ENCODE measurements at places on chromosomes 7 and 10.

GRCh38 chr7:139855498-139856270, 26.6 kb downstream of the TBXAS1 start:
- DNase-seq: no peak

DNA sequence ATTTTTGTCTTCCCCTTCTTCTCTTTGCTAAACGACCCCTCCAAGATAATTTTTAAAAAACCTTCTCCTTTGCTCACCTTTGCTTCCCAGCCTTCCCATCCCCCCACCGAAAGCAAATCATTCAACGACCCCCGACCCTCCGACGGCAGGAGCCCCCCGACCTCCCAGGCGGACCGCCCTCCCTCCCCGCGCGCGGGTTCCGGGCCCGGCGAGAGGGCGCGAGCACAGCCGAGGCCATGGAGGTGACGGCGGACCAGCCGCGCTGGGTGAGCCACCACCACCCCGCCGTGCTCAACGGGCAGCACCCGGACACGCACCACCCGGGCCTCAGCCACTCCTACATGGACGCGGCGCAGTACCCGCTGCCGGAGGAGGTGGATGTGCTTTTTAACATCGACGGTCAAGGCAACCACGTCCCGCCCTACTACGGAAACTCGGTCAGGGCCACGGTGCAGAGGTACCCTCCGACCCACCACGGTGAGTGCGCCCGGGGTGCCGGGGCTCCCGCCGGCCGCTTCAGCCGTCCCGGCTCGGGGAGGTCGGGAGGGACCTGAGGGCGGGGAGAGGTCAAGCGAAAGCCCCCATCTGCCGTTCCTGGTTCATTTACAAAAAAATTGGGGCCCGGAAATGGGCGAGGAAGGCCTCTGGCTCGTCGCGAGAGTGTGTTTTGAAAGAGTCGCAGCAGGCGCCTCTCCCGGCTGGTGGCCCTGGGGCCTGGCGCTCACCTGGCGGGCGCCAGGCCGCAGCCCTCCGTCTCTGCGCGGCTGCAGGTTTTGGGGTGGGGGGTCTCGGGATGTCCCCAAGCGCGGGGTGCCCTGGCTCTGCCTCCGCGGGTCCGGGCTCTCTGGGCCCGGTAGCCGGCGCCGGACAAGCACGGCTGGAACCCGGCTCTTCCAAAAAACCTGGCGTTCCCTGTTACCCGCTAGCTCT, 1.2 kb downstream of the GATA3 start:
- DNase-seq: no peak

GRCh38 chr10:70456164-70456563, 14.7 kb upstream of the NODAL start:
- no peak for DNase-seq

- no peak for DNase-seq
Measured at GRCh38 chr10:31596765-31597164, 277.7 kb downstream of the ZEB1 start.

DNA sequence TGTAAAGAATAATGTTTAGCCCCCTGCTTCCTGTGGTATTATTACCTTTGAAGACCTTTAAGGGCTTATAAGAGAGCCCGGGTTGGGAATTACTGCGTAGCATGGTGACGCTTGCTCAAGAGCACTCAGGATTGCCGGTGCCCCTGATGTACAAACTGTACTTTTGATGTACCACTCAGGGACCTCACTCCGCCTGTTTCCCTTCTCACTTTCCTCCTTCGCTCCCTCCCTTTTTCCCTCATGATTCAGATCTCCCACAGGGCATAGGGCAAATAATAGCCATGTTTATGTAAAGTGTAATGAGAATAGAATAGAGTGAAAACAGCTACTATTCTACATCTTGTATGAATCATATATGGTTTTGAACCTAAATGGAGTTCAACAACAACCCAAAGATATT, 77.8 kb upstream of the PDCD4 start:
- DNase-seq: no peak

GRCh38 chr7:1942941-1943289, 272.8 kb downstream of the ELFN1 start:
- no peak for DNase-seq

GRCh38 chr7:55310287-55311025, 54.7 kb upstream of the LANCL2 start:
- DNase-seq: no peak

DNA sequence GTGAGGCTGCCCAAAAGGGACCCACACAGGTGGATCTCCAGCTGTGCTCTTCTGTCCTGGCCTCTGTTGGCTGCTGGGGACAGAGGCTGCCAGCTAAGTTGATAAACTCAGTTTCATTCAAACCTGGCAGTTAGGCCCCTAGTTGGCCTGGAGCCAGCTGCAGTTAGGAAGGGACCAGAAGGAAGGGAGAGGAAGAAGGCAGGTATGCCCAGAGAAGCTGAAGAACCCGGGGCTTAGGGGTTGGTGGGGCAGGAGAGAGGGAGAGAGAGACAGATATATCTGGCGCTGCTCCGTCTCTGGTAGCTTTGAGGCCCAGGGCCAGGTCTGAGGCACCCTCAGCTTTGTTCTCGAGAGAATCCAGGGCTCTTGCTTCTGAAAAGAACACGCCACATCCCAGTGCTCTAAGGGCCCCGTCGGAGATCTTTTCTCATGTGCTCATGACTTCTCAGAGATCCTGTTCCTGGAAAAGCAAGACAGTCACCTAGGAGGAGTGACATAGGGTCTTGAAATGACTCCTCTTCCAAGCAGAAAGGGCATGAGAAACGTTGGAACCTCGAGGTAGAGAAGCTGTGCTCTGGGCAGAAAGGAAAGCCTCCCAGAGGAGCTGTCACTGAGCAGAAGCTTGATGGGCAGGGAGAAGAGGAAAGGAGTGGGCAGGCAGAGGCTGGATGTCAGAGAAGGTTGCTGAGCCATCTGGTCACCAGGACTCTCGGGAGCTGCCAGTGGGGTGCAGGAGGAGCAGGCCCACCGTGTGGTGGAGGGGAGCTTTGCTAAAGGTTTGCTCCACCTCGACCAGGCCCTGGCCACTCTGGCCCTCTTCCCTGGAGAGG, 153.6 kb downstream of the ARHGAP21 start:
- no peak for DNase-seq

All from activated naive CD4-positive, alpha-beta T cell treated with anti-CD3 and anti-CD28 coated beads, Interleukin-2, amount 50 U/mL, for 16 hours (primary cell).